ENCODE measurements at places on chromosomes 12 and 14.

DNA sequence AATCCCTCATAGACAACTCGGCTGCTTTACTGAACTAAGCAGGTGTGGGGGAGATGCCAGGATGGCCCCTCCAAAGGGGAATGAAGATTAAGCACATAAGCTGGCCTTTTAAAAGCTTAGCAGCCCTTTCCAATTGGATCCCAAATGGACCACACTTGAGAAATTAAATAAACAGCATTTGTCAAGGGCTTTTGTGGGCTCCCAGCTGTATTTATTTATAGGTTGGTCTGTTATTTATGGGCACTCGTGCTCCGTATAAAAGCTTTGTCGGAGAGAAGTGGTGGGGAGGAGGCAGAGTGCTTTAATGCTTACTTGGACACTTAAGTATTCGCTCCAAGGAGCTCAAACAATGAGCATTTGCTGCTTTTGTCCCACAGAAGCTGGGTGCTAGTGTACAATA lies 580.2 kb downstream of the MED13L start:
- no peak for DNase-seq

GRCh38 chr14:21534576-21534975 lies 8.4 kb upstream of the SALL2 start:
- DNase-seq, result no peak

GRCh38 chr14:22147716-22148115 lies 441.3 kb downstream of the DAD1 start:
- no peak for DNase-seq

DNA sequence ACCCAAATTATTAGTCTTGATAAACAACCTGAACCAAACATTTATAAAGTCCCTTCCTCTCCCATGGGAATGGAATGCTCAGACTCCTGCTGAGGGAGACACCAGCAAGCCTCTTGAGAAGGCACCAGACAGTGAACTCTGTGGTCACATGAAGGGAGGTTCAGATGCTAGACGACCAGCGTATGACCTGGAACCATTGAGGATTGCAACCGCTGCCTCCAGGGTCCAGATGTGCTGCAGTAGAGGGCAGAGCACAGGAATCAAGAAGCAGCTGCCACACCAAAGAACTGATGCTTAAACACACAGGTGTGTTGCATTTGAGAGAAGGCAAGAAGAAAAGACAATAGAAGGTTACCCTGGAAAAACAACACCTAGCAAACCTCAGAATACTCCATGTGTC lies 592.4 kb downstream of the AACS start:
- DNase-seq, result no peak

DNA sequence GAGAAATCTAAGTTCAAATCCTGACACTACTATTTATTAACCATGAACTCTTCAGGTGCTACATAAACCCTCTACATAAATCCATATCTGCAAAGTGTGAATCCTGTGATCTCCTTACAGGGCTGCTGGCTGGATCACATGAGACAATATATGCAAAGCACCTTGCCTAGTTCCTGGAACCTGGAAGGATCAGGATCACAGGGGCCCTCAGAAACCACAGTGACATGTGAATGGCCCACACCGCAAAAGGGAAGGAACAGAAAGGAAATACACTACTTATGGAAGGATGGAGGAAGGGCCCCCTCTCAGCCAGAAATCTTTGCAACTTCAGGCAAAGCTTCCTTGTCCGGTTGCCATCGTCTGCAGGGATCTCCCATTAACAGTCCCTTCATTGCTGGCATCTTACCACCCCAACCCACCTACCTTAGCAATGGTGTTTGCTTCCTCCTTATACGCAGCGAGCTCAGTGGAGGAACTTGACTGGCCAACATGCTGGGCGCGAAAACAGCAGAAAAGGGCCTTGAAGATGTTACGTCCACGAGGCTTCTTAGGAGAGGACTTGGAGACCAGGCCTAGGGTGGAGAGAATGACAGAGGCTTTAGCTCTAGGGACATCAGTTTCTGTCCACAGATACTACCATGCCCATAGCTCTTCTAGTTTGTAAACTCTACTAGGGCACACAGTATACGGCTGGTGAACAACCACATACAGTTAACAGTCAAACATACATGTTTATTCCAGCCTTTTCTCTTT lies 10.7 kb upstream of the AVIL start:
- DNase-seq, result no peak

DNA sequence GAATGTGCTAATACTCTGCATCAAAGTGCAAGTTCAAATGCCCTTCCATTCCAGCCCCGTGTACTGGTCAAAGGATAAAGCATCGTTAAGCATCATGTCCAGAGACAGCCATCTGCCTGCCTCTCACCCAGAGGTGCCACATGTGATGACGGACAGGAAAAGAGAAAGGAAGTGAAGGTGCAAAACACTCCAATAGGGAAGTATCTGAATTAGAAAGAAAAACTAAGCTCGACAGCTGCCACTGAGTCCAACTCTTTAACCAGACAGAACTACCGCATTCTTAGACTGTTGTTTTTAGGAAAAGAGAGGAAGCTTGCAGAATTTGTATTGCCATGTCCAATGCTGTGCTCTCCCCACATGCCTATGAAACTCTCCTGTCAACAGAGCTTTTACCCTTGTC lies 465.0 kb upstream of the SOX5 start:
- no peak for DNase-seq

- DNase-seq, result no peak
Measured at GRCh38 chr14:70666361-70666686, 24.6 kb downstream of the TTC9 start.

- DNase-seq, result no peak
Measured at GRCh38 chr12:11830307-11830801, 180.9 kb downstream of the ETV6 start.

DNA sequence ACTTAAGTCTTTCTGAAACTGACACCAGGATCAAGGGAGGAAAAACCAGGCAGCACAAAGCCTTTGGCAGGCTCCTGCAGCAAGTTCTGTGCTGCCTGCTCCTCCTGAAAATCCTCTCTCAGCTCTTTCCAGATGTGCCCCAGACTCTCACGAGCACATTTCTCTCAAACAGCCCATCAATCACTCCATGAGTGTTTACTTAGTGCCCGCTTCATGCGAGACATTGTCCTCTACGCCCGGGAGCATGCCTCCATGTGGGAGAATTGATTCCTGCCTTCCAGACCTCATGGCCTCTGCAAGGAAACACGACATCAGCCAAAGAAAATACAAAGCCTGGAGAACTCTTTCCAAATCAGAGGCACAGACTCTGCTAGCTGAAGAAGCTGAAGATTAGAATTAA lies 46.5 kb upstream of the TSPAN11 start:
- DNase-seq, result no peak

DNA sequence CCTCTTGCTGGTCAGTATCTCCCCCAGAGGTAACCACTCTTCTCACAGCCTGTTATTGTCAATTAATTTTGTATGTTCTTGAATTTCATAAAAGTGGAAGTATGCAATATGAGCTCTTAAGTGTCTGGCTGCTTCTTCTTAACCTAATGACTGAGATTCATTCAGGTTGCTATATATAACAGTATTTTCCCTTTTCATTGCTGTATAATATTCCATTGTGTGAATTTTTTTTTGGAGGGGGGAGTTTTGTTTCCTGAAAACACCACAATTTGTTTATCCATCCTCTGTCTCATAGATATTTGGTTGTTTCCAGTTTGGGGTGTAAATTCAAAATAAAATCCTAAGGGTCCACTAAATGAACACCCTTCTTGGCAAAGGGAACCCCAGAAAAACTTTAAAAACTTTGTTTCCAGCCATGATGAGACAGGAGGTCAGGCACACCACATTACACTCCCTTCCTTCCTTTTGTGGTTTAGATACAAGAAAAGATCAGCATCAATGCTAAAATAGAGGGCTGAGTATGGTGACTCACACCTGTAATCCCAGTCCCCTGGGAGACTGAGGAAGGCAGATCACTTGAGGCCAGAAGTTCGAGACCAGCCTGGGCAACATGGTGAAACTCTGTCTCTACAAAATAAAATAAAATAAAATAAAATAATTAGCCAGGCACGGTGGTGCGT lies 4.1 kb upstream of the DAO start:
- no peak for DNase-seq

DNA sequence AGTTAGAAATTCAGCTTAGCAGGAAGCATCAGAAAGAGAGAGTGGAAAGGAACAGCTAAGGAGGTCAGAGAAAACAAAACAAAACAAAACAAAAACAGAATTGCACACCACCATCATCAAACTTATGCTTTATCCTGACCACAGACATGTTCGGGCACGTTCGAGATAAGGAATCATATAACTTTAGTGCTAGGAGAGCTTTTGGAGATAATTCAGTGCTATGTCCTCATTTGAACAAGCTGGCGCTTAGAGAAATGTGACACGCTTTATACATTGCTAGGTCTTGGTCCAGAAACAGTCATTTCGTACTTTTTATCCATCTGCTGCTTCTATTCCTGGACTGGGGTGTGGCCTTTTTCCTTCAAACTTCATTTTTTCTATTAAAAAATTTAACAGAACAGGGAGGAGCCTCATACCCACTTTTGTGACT lies 213.1 kb downstream of the PTPRO start:
- DNase-seq, result no peak

GRCh38 chr12:10736463-10736862 lies 13.3 kb upstream of the YBX3 start:
- DNase-seq, result no peak

- DNase-seq, result no peak
Measured at GRCh38 chr12:94640134-94640928, 10.0 kb downstream of the TMCC3 start.

- DNase-seq, result no peak
Measured at GRCh38 chr12:42502682-42503081, 86.9 kb downstream of the PRICKLE1 start.

DNA sequence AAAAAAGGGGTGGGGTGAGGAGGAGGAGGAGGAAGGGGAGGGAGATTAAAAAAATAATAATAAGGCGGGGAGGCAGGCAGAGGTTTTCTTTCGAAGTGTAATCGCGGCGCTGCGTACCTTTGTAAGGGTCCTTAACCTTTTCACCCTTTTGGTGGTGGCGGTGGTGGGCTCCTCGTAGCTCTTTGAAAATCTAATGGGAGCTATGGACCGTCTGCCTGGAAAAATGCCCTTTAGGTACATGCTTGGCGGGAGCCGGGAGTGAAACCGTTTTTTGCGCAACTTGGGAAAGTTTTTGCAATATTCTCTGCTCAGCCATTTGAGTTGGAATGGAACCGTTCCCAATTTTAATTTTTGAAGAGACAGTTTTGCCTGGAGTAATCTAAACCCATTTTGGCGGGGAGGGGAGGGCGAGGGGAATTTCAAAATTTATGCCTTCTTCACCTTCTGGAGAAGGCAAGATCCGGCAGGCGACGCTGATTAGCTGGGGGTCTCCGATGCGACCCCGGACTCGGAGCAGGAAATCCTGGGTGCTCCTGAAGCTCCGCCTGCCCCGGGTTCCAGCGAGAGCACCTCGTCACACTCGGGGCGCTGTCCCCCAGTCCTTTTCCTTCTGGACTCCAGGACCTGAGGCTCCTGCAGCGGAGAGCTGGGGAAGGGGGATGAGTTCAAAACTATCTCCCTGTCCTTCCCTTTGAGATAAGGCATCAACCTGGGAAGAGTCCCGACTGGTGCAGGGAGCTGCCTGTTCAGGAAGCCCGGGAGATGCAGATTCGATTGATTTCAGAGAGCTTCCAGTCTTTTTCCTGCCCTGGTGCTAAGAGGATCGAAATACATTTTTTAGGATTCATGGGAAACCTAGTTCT lies 74.6 kb upstream of the TBX5 start:
- DNase-seq, result no peak

- no peak for DNase-seq
Measured at GRCh38 chr12:118537481-118537917, 161.1 kb downstream of the SUDS3 start.

DNA sequence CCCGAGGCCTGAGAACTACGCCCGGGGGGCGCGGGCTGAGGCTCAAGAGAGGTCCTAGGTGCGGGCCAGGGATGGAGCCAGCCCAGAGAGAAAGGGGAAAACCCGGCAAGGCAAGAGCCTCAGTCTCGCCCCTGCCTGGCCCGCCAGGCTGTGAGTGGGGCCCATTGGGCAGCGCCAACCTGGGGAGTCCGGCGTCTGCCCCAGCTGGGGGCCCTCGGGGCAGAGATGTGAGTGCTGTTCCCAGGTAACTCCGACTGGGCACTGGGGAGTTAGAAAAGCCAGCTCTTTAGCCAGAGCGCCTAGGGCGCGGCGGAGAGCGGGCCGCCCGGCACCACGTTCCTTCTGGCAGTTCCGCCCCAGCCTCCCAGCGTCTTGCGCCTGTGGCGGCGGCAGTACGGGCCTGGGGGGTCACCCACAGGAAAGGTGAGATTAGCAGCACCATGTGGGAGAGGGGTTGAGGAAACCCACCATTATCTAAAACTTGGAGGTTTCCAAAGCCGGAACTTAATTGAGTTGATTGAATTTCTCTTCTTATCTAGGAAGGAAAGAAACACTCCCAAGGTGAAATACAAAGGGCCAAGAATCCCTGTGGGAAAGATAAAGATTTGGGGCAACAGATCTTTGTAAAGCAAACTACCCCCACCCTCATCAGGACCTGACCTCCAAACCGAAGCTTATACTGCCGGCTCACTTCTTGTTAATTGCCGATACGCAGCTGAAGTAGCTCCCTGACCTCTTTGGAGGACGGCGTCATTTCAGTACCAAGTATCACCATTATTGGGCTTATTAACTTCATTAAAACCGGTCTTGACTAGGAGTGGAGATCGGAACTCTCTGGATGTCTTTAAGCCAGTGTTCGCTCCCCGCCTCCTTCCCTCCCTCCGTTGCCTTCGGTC lies 11.6 kb downstream of the OTX2 start:
- no peak for DNase-seq

- DNase-seq, result no peak
Measured at GRCh38 chr14:63231766-63232165, 27.5 kb downstream of the RHOJ start.

GRCh38 chr14:64465831-64466554 lies 694 bp downstream of the AKAP5 start:
- DNase-seq, result no peak

GRCh38 chr12:44979918-44980317 lies 71.0 kb downstream of the DBX2 start:
- no peak for DNase-seq

GRCh38 chr12:110349514-110350151 lies 53.9 kb downstream of the ANAPC7 start:
- DNase-seq, result peak; percentile 6

- no peak for DNase-seq
Measured at GRCh38 chr14:29075761-29076160, 309.2 kb downstream of the FOXG1 start.

- DNase-seq, result no peak
Measured at GRCh38 chr14:55028066-55028465, 1.0 kb downstream of the SOCS4 start.

- DNase-seq, result no peak
Measured at GRCh38 chr14:82046512-82047226, 513.0 kb upstream of the SEL1L start.

GRCh38 chr14:72557671-72558070 lies 336.2 kb downstream of the DPF3 start:
- no peak for DNase-seq

- DNase-seq, result no peak
Measured at GRCh38 chr12:19206493-19207077, 77.1 kb downstream of the PLEKHA5 start.

GRCh38 chr14:93543766-93544165 lies 113.0 kb downstream of the UNC79 start:
- no peak for DNase-seq

DNA sequence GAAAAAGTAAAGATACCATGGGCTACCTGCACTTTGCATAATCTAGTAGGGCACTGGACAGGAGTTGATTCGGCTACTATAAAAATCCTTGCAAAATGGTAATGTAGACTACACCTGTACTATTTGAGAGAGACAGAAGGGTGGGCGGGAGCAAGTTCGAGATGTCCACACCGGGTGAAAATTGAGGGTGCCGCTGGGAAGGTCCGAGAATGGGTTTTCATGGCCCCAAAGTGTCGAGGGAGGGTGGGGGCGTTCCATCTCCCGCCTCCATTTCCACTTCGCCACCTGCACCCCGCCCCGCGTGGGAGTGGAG lies 648 bp downstream of the SNX6 start:
- no peak for DNase-seq

- no peak for DNase-seq
Measured at GRCh38 chr12:127496255-127496654, 770.7 kb upstream of the TMEM132C start.
